ENCODE measurements at places on chromosomes 12 and 14. TPM values are rescaled to one million over a fixed set of nuclear protein-coding genes. Genes with fewer than 3 reads are reported as not detected.

Gene CFAP54
- total RNA-seq, result 1.1 TPM

Gene OTUB2
- 1.2 TPM for total RNA-seq

Gene SLC10A1
- not detected for total RNA-seq

Gene SLC7A8
- 42.2 TPM for total RNA-seq

DNA sequence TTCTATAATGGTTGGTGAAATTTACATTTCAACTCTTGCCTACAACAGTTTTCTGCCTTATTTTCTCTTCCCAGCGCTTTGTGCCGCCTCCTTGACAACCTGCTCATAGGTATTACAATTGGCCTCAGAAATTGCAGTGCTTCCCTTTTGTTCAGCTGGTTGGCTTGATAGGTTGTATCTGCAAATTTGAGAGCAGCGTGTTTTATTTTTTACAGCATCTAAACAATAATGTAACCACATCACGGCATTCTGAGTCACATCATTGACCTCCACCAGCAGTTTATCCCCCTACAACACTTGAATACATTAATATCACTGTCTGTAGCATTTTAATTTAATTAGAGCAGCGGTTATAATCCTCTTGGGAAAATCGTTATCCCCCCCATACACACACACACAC, 99.4 kb downstream of the ETV6 start:
- DNase-seq, result no peak

DNA sequence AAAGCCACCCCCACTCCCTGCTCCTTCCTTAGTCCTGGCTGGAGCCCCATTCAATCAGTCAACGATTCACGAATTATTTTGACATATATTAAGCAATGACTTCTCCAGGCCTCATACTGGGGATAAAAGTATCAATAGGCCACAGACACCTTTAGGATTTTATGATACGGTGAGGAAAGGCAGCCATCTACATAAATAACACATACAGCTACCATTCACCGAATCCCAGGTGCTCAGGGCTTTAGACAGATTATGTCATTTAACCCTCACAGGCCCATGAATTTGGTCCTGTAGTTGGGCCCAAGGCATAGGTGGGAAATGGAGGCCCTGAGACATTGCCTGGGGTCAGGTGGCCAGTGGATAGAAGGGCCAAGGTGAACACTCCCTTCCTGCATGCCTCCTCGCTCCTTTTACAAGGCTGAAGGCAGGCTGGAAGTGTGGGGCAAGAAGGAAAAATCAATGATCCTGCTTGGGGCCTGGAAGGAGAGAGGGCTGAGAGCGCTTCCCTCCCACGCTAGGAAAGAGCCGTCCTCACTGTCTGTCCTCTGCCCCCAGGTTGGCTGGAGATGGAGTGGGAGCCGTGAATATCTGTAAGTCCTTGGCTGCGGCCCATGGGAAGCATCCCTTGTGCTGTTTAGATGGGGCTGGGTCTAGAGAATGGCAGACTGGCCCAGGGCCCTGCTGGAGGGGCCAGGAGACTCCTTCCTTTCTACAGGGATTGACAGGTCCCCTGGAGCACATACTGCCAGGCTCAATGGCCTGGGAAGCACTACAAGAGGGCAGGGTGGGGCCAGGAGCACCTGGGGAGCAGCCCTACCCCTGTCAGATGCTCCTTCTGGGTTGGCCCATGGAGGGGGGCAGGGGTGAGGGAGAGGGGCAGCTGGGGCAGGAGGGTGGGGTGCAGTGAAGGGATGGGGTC, 14.8 kb downstream of the KRT7 start:
- no peak for DNase-seq

DNA sequence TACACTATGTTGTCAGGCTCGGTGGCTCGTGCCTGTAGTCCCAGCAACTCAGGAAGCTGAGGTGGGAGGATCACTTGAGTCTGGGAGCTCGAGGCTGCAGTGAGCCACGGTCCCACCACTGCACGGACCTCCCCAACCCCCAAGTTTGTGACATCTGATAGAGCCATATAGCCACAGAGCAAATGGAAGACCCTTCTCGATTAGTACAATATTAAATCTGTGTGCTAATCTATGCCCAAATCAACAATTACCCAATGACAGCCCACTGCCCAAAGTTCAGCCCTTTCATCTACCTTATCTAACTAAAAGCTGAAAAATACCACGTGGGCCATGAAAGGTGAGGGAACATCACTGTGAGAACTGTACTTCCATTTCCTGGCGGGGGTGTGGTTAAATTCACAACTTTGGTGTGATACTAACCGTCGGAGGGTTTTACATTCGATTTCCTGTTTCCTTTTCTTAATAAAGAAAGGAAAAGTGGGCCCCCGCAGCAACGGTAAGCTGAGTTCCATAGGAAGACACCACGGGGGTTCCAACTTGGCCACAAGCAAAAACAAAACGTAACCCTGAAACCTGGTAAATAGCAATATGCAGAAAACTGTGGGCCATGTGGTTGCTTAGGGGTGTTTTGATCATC, 31.2 kb upstream of the FOS start:
- no peak for DNase-seq

- peak; percentile 87 for DNase-seq
Measured at GRCh38 chr12:48814262-48815125, 3.8 kb upstream of the CACNB3 start.

GRCh38 chr12:81128930-81129554, 51.2 kb downstream of the ACSS3 start:
- DNase-seq, result peak; percentile 14

- no peak for DNase-seq
Measured at GRCh38 chr12:2397356-2398045, 344.7 kb downstream of the CACNA1C start.

DNA sequence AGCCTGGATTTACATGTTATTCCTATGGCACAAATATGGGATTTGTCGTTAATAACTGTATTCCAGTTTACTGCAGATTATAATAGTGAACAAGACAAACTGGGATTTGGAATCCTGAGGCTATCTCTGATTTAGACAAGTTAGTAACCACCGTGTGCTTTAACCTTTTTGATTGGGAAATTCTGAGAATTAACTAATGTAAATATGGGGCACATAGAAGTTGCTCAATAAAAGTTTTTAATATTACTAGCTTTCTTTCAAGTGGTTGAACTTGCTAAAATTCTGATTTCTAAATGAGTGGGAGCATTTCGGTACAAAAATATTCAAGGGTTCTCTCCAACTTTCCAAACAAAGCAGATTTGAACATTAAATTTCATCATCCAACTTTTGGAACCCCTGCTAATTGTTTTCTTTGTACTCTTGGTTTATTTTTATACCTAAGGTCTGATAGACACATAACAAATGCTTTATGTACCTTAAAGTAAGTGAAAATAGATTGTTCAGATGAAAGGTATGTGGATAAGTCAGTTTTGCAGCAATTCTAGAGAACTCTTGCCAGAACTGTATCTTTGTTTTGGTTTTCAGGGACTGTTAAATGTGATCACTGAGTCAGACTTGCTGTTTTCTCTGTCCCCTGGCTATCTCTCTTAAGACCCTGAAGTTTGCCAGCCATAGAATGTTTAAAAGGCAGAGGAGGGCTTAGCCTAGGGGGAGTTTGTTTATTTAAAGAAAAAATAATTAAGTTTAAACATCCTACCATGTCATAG, 57.5 kb downstream of the FRS2 start:
- DNase-seq, result peak; percentile 65

- no peak for DNase-seq
Measured at GRCh38 chr14:44669496-44669895, 162.4 kb upstream of the FSCB start.

Measured in left lung (tissue), 14 donors.